NCI-H1417 treated with DMSO at 0.1 percent for 48 hours (cell line): ENCODE measurements at places on chromosomes 13 and 19.

DNA sequence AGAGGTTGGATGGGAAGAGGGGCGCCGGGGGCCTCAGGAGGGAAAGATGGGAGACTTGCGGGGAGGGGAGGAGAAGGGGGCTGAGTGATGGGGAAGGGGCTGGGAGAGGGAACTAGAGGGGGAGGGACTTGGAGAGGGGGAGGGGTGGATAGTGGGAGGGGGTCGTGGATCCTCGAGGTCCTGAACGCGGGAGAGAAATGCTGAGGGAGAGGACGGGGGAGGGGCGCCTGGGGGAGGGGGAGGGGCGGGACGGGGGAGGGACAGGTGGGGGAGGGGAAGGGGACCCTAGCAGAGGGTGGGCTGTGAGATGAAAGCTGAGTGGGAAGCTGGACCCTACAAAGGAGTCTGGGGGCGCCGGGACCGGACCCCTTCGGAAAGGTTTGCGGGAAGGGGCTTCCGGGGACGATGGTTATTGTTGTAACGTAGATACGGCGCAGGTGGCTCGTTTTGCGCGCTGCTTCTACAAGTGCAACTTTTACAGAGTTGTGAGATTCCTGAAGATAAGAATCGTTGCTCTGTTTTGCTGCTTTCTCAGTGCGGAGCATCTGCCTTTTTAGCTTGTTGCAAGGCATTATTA, 418 bp downstream of the ZNF444 start:
- DNase-seq, result no peak

DNA sequence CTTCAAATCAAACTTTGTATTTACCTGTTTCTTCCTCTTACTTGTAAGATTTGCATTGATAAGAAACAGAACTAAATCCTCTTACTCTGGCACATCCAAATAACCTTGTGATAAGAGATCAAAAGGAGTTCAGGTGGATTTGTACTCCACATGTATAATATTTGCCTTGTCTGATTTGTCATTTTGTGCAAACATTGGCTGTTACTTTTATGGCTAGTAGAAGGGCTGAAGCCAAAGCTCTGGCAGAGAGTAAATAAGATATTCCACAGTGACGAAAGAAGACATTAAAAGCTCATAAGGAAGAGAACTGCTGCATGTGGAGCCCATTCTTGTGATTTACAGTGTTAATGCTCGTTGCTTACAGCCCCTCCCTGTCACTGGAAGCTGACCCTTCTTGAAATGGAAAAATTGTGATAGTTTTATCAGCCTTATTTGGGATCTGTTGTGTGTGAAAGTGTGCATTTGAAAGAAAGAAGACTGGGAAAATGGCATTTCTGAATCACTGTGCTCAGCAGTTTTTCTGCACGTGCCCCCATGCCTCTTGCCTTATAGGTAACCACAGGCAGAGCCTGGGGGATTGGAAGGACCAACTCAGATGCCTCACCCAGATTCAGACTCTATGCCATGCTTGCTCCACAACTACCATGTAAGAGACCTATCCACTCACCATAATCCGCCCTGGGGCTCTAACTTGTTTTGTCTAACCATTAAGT, 68.2 kb downstream of the OXGR1 start:
- DNase-seq, result no peak

DNA sequence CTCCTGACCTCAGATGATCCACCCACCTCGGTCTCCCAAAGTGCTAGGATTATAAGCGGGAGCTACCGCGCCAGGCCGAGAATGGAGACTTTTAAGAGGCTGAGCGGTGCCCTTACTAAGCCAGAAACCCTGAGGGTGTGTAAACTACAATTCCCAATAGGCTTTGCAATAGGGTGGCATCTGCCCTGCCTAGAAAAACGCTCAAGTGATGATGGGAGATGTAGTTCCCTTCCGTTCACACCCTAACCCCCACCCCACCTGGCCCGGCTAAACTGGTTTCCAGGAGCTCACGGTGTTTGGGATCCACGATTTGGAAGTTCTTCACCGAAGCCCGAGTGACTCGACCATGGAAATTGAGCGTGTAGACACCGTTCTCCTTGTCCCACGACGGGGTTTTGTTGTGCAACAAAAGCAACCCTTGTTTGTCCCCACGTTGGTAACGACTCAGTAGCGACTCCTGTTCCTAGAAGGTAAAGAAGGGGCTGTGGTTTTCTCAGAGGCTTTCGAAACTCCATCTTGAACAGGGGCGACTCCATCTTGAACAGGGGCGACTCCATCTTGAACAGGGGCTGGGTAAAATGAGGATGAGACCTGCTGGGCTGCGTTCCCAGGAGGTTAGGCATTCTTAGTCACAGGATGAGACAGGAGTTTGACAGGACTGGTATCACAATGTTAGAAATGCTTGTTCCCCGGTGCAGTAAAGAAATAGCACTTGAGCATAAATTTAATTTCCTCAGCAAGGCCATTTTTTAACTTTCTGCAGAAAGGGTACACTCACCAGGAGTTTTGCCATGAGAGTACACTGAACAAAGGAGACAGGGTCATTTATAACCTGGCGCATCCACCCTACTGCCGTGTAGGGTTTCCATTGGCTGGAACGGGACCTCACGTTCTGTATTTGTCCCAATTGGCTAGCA, 9.8 kb downstream of the PPP1R15A start:
- DNase-seq, result no peak

GRCh38 chr13:93338030-93338429, 111.4 kb downstream of the GPC6 start:
- no peak for DNase-seq

DNA sequence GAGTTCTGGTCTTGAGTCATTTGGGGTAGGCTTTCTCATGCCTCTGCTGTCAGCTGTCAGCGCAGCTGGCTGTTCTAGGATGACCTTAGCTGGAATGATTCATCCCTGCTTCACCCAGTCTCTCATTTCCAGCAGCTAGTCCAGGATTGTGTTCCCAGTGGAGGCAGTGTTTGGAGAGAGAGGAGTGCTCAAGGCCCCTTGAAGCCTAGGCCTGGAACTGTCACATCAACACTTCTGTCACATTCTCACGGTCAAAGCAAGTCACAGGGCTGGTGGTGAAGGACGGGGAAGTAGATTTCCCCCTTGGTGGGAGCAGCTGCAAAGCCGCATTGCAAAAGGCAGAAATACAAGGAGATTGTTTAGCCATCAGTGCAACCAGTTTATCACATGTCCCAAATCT, 15.2 kb downstream of the TPT1 start:
- DNase-seq, result no peak

DNA sequence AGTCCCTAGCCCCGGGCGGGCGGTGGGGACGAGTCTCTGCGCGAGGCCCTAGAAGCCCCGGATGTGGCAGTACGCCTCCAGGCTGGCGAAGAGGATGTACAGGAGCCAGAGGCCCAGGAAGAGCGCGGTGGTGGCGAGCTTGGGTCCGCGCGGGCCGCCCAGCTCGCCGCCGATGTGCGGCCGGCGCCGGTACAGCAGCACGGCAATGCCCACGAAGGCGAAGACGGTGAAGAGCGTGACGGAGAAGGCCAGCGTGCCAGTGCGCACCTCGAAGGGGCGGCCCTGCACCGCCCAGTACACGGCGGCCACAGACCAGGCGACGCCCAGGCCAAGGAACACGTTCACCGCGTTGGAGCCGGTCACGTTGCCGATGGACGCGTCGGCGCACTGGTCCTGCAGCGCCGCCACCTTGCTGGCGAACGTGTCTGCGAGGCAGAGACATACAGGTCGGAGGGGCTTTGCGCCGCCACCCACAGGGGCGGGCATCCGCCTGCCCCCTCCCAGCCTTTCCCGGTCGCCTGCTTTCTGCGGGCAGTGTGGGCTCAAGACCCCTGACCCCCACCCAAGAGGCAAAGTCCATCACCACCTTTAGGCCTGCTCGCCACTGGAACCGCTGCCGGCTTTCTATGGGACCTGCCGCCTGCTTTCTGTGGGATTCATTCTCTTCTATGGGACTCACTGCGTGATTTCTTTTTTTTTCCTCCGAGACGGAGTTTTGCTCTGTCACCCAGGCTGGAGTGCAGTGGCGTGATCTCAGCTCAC, 10.9 kb upstream of the MEIS3 start:
- DNase-seq, result no peak

- no peak for DNase-seq
Observed at GRCh38 chr19:45123440-45123850, 30.5 kb downstream of the PPP1R37 start.

GRCh38 chr13:33855371-33855895, 37.5 kb downstream of the RFC3 start:
- no peak for DNase-seq

DNA sequence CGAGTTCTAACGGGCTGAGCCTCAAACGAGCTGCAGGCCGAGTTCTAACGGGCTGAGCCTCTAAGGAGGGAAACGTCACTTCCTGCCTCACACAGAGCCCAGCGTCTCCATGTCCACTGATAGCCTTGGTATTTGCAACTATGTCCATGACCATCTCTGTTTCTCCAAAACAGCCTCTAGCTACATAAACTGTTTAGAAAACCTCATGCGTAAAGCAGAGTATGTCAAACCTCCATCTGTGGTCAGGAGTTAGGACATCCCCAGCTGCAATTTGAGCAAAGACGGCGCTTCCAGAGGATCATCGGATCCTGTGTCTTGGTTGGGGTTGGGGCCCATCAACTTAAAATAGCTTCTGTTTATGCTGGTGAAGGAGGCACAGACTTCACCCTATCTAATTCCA, 20.8 kb downstream of the RASA3 start:
- no peak for DNase-seq

- DNase-seq, result no peak
Observed at GRCh38 chr13:114097212-114097892, 35.1 kb downstream of the RASA3 start.

DNA sequence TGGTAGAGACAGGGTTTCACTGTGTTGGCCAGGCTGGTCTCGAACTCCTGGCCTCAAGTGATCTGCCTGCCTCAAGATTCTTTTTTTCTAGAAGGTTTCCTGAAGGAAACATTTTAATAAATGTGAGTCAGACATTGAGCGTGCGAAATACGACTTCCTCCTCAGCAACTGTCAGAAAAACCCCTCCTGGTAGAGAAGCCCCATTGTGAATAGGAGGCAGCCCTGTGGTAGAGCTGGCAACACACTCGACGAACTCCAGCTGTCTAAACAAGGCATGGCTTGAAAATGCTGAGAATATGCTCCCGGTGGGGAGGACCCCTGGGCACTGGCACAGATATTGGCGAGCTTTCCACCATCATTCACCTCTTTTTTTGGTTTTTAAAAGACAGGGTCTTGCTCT, 9.8 kb downstream of the ZNF333 start:
- DNase-seq, result no peak

DNA sequence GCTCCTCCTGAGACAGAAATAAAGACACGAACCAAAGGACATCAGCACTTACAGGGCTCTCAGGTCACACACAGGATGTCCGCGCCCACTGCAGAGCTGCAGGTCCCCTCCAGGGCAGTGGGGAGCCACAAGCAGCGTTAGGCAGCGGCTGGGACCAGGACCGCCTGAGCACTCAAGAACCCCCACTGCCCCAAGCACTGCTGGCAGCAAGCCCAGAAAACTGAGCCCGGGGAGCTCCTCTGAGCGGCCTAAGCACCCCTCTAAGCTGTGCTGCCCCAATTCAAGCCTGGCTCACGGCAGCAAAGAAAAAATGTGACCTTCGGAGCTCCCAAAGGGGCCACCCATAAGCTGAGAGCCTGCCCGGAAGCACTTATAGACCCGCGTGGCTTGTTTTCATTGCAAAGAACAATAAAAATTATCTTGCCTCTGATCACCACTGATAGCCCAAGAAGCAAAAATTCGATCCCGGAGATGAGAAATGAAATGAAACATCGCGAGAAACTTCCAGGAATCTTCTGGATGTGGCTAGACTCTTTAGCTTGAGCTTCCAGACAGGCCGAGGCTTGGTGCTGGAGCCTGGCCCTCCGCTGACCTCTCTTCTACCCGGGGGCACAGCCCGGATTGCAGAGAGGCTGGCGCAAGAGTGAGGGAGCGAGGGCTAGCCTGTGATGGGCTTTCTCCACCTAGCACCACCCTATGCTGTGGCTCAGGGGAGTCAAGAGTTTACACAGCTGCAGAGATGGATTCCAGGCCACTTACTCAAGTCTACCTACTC, 6.3 kb downstream of the DPP9 start:
- DNase-seq, result no peak

GRCh38 chr13:72774019-72774418, 7.7 kb downstream of the DIS3 start:
- no peak for DNase-seq

GRCh38 chr19:33740811-33741396, 55.8 kb upstream of the KCTD15 start:
- DNase-seq, result no peak

DNA sequence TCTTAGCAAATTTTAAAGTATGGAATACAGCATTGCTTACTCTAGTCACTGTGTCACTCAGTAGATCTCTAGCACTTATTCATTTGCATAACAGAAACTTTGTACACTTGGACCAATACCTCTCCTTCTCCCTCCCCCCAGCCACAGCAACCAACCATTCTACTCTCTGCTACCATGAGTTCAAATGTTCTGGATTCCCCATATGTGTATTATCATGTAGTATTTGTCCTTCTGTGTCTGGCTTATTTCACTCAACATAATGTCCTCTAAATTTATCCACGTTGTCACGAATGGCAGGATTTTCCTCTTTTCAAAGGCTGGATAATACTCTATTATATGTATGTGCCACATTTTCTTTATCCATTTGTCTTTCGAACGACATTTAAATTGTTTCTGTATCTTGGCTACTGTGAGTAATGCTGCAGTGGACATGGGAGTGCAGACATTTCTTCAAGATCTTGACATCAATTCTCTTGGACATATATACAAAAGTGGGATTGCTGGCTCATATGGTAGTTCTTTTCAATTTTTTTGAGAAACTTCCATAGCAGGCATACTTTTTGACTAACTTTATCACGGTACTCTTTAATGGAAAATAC, 184.5 kb upstream of the SOX21 start:
- DNase-seq, result no peak

DNA sequence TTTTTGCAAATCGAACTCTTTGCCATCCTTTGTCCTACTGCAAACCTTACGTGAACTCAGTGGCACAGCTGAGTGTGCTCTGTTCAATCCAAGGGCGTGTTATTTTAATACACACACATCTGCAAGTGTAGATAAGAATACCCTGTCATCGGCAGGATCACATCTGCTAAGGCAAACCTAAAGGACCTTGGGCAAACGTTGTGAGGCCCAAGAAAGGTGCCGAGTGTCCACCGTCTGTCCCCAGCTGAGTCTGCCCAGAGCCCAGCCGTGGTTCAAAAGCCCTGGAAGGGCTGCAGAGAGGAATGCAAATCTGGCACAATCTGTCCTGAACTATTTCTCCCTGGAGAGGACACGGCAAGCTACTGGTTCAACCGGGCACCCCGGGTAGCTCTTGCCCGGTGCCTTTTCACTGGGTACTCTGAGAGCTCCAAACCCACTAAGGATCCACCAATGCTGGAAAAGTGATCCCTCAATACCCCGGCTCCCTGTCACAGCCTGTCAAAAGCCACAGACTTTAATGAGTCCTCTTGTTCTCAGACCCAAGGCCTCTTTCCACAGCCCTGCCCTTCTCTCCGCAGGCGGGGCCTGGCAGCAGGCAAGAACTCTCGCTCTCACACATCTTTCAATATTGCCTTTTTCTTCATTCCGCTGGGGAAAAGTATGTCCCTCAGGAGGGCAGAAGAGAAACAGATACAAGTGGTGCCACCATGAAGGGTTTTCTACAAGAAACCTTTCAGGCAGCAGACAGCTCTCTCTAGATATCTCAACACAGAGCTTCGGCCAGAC, 17.0 kb downstream of the SLC7A1 start:
- no peak for DNase-seq
